Stimulated activated CD4-positive, alpha-beta T cell treated with anti-CD3 and anti-CD28 coated beads, Interleukin-12 subunit alpha, Interleukin-12 subunit beta, amount 100 ng/mL, for 24 hours (primary cell): ENCODE measurements at places on chromosomes 1 and 21.

- DNase-seq = no peak
Observed at GRCh38 chr1:5348732-5349465, 643.3 kb downstream of the NPHP4 start.

DNA sequence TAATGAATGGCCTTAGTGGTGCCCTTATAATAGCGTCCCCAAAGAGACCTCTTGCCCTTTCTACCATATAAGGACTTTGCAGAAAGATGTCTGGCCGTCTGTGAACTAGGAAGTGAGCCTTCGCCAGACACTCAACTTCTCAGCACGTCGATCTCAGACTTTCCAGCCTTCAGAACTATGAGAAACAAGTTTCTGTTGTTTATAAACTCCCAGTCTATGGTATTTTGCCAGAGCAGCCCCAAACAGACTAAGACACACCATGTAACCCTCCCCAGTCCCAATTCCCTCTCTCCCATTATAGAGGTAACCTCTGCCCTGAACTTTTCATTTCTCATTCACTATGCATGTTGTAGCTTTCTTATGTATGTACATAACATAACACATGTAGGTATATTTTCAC is 55.7 kb downstream of the NID1 start:
- no peak for DNase-seq

DNA sequence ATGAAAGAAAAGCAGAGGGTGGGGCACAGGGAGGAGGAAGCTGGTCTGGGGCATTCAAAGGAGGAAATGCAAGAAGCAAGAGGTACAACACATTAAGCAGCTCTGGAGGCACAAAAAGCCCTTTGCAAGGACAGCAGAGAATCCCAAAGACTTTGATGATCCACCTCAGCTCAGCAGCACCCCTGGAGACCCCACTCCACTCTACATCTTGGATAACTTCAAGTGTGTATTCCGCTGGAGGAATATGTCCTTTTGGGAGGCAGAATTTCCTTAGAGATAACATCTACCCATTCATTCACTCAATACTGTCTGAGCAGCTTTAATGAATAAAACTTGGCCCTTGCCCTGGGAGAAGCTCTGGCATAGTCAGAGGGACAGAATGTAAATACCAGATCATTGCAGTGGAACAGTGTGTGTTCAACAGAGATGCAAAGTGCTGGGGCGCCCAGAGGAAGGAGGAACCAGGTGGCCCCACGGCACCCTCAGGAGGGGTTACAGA is 599.7 kb downstream of the KIF26B start:
- no peak for DNase-seq

- no peak for DNase-seq
Observed at GRCh38 chr1:116508984-116509980, 61.5 kb downstream of the CD58 start.

DNA sequence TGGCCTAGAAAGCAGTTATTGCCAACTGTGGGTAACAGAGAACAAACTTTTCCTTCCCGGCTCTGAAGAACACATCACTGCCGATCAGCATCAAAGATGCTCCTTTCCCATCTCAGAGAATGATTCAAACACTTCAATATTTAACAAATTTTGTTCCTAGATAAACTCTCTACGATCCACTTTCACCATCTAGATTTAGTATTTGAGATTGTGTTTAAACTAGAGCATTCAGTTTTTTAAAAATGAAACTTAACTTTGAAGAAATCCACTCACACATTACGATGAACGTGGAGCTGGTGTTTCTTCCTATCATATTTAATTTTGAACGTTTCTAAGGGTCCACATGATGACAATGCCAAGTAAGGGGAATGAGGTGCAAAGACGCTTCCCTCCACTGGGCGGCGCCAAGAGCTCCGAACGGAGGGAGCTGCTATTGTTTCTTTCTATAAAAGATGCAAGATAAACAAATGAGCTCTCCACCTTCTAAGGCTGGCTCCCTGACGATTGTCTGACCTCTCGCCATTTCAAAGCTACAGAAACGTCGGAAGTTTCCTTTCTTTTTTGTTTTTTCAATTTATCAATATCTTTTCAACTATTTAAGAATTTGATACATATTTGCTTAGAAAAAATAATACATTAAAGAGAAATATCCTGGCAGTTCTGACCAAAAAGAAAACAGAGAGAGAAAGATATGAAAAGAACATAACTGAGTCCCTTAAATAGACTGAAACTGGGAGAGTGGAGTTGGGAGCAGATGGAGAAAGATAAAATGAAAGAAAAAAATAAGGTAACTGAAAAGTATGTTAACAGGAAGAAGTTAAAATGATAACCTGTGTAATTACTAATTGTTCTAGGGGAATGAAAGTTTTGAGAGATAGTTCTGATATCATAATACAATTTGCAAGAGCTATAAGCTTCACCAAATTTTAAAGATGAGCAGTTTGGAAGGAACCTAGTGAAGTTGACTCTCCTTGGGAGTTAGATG is 4.4 kb upstream of the BARHL2 start:
- DNase-seq = peak; percentile 45

GRCh38 chr1:8171751-8172464 is 145.8 kb upstream of the ERRFI1 start:
- no peak for DNase-seq

DNA sequence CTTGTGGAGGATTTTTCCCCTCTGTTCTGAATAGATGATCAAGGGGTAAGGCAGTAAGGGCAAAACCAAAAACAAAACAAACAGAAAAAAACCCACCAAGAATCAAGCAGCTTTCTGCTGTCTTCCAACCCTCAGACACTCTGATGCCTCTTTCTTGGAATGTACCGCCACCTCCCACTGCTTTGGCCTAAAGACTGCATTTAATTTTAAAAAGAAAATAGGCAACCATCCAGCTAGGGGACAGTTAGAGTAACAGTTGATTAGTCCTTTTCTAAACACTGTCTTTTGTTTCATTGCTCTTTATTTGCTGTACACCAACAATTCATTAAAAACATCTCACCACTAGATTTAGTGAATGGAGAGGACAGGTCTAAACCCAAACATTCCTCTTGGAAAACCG is 21.5 kb downstream of the WLS start:
- DNase-seq = no peak

DNA sequence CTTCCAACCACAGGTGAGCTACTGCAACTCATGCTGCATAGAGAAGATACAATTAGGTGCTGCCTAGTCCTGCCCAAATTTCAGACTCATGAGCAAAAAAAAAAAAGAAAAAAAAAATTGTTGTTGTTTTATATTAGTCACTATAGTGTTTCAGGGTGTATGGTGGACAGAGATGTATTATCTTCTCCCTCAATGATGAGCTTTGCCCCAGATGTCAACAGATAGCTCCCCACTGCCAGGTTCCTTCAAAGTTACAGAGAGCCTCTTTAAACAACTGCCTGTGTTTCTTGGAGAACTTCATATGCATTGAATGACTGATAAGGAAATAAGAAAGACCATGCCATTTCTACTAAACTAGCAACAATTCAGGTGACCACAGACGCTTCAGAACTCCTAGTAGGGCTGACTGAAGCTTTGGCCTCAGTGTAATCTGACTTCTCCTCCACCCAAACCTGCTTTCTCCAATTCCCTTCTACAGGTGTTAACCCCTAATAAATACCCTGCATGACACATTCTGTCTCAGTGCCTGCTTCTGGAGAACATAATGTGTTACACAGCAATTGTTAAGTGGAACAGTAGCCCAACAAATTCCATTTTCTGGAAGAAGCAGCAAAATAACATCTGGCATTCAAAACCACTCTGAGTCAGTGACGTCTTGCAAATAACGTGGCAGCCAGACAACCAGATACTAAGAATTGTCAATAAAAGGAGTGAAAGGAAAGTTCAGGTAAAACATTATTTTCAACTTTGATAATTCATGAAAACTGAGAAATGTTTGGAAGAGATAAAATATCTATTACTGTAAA is 147.7 kb downstream of the CDC42BPA start:
- DNase-seq = no peak

DNA sequence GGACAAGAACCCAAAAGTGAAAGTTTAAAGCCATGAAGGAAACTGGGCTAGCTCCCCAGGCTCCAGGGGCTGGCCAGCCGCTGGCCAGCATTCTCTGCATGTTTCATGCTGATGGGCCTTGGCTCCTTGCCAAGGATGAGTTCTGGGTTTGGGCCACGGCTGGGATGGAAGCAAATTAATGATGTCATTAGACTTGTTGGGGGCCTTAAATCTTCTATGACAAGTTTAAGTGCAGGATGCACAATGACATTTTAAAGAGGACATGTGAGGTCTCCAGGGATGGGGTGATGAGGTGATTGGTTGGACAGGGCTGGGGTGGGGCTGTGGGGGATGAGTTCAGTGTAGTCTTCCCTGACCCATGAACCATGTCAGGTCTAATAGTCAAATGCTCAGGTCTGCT is 199.6 kb downstream of the TRABD2B start:
- DNase-seq = no peak

GRCh38 chr1:1281533-1282321 is 1.5 kb downstream of the SCNN1D start:
- no peak for DNase-seq

DNA sequence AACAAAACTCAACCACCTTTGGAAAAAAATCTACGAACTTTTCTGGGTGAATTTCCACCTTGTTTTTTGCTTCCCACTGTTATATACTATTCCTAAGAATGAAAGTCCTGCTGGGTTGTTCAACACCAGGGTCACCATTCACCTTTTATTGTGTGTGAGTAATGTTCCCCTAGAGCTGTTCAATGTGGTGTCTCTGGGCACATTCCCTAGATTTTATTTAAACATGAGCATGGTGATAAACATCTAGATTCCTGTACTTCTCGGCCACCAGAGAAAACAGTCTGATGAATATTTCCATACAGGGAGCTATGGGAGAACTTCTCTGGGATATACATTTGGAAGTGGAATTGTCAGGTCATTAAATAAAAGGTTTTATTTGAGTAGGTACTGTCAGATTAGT is 13.0 kb downstream of the FMN2 start:
- DNase-seq = no peak

DNA sequence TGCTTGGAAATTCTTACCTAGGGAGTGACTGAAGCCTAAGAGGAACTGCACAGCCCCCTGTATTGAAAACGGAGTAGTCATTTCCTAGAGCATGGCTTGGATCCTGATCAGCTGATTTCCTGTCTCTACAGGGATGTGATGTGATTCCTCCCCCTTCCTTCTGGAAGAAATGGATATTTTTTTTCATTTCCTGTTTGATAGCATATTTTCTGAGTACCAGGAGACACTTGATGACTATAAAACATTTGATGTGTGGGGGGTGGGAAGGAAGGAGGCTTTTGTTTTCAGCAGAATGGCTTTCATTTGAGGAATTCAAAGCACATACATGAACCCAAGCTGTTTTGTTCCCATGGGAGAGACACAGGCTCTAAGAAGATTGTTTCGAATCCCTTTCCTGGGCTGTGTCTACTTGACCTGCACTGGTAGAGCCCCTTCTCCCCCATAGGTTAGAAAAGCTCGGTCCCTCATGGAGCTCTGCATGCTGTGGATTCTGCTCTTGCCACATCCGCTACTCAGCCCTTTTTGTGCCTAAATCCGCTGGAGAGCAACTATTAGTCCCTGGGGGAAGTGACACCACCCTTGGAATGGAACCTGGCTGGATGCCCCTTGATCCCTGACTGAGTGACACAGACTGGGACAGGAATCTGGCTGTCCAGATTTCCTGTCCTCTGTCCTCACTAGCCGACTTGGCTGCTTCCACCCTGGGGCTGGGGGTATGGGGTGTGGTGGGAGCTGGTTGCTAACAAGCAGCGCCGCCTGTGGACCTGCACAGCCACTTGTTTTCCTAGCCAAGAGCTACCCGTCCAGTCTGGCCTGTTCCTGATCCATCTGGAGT is 71.8 kb upstream of the MACF1 start:
- DNase-seq = no peak

- no peak for DNase-seq
Observed at GRCh38 chr1:53473463-53473862, 14.3 kb downstream of the DMRTB1 start.

DNA sequence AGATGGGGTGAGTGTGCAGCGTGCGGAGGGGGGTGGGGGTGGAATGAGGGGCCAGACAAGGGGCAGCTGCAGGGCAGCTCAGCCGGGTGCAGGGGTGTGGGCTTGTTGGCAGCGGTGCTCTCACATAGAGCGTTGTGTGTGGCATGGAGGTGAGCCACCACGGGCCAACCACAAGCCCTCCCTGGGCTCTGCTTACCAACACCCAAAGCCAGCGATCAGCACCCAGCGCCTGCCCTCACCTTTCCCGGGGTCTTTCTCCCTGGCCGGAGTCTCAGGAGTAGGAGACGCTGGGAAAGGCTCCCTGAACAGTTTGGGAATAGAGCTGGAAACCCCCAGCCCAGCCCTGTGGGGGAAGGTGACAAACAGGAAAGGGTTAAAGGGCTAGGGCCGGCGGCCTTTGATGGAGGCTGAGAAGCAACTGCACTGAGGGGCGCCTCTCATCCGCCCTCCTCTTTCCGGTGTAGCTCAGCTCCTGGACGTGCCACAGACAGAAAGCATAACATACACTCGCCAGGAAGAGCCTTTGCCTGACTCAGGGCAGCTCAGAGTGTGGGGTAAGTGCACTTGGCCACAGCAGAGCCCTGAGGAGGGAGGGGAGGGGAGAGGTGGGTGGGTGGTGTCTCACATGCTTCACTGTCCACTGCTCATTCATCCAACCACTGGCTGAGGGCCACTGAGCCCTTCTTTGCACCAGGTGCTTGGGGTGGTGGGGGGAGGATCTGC is 577 bp downstream of the IKBKE start:
- DNase-seq = no peak

GRCh38 chr1:232531291-232531690 is 98.6 kb downstream of the SIPA1L2 start:
- DNase-seq = no peak

DNA sequence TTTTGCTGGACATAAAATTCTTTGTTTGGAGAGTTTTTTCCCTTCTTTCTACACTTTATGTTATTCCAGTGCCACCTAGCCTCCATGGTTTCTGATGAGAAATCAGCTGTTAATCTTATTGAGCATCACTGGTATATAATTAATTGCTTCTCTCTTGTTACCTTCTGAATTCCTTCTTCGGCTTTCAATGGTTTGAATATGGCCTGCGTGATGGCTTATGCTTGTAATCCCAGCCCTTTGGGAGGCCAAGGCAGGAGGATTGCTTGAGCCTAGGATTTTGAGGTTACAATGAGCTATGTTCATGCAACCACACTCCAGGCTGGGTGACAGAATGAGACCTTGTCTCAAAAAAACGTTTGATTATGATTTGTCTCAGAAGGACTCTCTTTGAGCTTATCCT is 13.0 kb upstream of the CNIH4 start:
- DNase-seq = no peak

DNA sequence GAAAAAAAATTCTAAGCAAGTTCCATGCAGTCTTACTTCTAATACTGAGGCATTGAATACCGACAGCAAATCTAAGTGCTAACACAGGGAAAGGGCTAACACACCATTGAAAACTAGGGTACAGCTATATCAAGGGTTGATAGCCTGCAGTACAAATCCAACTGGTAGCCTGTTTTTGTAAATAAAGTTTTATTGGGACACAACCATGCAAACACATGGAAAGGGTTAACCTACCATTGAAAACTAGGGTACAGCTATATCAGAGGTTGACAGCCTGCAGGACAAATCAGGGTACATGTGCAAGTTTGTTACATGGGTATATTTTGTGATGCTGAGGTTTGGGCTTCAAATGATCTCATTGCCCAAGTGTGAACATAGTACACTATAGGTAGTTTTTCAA is 212.9 kb downstream of the HIVEP3 start:
- DNase-seq = no peak

- no peak for DNase-seq
Observed at GRCh38 chr1:24173638-24174575, 13.2 kb downstream of the IFNLR1 start.

GRCh38 chr1:218364028-218364710 is 19.0 kb downstream of the TGFB2 start:
- DNase-seq = no peak

- DNase-seq = peak; percentile 6
Observed at GRCh38 chr1:5632224-5632623, 360.0 kb downstream of the NPHP4 start.

GRCh38 chr1:13487143-13487868 is 26.5 kb downstream of the LRRC38 start:
- DNase-seq = no peak
